ENCODE measurements at places on chromosomes 5 and 9.

DNA sequence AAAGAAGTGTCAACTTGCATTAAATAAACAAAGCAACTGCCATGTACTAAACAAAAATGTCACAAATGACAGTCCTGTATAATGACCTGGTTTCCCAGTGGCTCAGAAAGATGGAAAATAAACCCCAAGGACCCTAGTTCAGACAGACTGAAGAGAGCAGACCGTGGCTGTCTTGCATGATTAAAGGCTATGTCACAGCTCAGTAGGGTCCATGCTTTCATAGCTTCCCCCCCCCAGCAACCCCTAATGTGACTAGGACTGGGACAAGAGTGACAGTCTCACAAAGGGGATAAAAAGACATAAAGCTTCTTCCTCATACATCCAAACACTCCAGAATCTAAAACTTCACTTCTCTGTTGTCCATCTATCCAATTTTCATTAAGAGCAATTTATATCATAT is 113.6 kb downstream of the NR6A1 start:
- DNase-seq = no peak

DNA sequence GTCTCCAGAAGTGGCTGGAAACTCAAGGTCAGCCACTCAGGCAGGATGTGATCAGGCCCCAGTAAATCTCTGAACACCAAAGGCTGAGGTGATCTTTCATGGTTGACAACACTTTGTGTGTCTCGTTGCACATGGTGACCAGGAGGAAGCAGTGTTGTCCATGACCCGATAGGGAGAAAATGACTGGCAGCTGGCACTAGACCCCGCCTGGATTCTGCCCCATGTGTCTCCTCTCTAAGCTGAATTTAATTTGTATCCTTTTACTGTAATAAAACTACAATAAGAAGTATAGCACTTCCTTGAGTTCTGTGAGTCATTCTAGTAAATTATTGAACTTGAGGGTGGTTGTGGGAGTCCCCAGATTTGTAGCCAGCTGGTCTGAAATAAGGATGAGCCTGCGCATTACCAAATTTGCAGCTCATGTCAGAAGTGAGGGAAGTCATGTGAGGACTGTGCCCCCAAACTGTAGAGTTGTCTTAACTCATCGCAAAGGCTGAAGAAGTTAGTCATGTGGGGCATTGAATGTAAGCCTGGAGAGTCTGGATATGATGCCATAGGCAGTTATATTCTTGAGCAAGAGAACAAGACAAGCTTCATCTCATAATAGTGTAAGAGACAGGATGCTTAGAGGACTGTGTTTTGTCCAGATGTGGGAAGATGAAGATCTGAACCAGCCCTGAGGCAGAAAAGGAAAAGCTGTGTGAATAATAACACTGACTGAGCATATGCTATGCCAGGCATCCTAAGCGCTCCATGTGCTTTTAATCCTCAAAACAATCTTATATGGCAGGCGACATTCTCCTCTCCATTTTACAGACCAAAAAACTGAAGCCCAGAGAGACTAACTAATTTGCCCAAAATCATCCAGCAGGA is 55.9 kb downstream of the TMEM215 start:
- no peak for DNase-seq

- peak; percentile 95 for DNase-seq
Measured at GRCh38 chr9:96619491-96620180, at the start of gene CDC14B. TSS of gene CDC14B (minus strand) at chr9:96619843. CDS start at chr9:96619378, 465 bp downstream.

- DNase-seq = no peak
Measured at GRCh38 chr9:35257986-35258659, 96.3 kb downstream of the UNC13B start.

DNA sequence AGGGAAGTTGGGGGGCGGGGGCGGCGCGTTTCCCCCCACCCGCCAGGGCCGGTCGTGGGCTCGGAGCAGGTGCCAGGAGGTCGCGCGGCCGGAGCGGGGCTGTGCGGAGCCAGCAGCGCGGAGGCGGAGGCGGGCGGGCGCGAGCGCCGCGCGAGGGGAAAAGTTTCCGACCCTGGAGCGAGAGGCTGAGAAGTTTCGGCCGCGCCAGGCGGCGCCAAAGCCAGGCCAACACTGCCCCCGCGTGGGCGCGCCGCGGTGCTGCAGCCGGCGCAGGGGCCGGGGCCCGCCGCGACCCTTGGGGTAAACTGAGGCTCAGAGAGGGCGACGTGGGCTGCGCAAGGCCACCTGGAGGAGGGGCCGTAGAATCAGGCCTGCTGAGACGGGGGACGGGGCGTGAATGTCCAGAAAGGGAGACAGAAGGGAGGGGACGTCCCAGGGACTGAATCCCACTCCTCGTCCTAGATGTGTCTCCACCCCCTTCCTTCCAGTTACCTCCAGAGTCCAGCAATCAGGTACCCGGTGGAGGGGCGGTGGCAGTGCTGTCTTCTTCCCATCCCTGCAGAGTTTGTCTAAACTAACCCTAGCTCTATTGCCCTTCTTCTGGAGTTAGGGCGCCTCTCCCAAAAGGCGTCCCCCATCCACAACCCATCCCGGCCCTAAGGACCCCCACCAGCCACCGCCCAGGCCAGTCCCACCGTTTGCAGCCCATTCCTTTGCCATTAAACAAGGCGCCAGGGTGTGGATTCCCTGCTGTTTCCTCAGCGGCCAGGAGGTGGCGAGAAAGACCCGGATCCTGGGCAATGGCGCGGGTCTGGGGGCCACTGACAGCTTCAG is 10.2 kb downstream of the C9orf50 start:
- peak; percentile 52 for DNase-seq

DNA sequence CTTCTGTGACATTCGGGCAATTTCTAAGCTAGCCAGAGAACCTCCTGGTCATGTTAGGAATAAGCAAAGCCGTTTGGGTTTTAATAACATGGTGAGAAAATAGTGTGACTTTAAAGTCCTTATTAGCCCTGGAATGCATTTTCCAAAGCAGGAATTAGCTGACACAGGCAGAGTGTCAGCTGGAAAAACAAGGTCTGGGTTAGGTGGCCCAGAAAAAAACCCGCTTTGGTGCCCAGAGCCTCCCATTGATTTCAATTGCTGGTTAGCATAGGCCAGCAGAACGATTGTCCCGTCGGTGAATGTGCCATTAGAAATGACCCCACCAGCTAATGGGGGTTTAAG is 62.1 kb upstream of the CPEB4 start:
- DNase-seq = no peak

DNA sequence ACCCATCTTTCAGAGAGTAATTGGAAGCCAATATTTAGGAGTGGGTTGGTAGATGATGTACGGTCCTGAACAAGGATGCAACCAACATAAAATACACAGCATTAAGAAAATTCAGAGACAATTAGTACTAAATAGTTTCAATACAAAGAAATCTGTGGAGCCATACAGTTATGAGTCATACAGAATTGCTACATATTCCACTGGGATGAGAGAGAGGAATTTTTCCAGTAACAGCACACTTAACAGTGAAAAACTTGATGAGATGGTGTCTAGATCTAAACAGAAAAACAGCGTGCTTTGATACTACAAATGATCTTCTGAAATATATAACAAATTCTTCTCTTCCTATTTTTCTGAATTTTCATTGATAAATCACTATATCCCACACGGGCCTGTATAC is 1999.3 kb upstream of the CDH9 start:
- no peak for DNase-seq

GRCh38 chr5:170785416-170785815 is 1.9 kb downstream of the GABRP start:
- no peak for DNase-seq

GRCh38 chr5:140513124-140513523 is 34.3 kb upstream of the EIF4EBP3 start:
- DNase-seq = no peak

DNA sequence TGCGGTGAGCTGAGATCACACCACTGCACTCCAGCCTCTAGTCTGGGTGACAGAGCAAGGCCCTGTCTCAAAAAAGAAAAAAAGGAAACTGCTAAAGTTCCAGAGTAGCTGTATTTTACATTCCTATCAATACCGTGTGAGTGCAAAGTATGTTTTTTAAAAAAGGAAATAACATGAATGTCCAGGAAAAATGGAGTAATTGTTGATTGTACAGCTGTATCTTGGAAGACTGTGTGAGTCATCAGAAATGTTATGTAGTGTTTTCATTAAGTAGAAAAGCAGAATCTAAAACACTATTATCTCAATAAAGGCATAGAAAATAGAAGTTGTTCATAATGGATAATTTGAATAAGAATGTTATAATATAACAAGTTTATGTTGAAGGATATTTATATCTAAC is 53.9 kb downstream of the ZCCHC7 start:
- no peak for DNase-seq

- DNase-seq = no peak
Measured at GRCh38 chr9:128153060-128153946, 4.0 kb downstream of the LCN2 start.

DNA sequence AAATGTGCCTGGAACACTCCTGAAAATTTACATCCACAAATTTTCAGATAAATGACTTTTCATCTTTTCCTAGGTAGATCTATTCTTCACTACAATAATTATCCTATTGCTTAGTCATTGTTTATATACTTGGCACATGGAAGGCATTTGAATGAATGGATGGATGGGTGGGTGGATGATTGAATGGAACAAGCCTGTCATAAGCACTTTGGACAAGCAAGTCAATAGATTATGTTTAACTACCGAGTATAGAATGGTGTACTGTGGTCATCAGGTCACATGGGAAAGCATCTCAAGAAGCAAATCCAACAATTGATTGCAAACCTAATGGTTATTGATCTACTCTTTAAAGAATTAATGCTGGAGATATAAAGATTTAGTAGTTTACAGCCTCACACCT is 114.4 kb upstream of the DMRTA1 start:
- DNase-seq = no peak

DNA sequence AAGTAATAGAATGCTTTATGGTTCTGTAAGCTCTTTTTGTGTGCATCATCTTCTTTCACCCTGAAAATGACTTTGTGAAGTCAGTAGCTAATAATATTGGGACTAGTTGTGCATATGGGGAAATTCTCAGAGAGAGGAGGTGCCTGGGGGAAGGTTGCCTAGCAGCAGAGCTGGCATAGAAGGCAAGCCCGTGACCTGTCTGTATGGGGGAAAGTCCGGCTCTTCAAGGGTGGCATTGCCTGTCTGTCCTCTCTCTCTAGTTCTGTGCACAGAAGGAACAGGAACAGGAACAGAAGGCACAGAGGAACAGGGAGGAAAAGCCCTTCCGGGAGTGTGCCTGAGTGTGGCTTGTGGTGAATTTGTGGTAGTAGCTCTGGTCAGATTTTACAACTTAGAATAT is 33.1 kb downstream of the SH3GL2 start:
- no peak for DNase-seq

DNA sequence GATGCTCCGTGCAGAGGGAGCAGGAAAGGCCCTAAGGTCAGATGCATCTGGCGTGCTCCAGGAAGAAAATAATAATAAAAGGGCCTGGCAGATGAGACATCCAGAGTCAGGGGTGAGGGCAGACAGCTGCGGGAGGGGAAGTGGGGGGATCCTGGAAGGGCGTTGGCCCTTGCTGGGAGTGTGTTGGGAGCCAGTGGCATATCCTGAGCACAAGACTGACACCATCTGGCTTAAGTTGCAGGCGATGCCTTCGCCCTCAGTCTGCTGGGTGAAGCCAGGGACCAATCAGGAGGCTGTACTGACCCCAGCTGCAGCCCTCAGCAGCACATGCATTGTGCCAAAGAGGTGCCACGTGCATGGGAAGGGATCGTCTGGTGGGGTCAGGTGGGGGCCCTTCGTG is 3.8 kb downstream of the OR2V2 start:
- no peak for DNase-seq

GRCh38 chr9:133057006-133057405 is 4.8 kb upstream of the CEL start:
- DNase-seq = no peak

GRCh38 chr9:93958819-93959682 is 3.9 kb upstream of the BARX1 start:
- no peak for DNase-seq

DNA sequence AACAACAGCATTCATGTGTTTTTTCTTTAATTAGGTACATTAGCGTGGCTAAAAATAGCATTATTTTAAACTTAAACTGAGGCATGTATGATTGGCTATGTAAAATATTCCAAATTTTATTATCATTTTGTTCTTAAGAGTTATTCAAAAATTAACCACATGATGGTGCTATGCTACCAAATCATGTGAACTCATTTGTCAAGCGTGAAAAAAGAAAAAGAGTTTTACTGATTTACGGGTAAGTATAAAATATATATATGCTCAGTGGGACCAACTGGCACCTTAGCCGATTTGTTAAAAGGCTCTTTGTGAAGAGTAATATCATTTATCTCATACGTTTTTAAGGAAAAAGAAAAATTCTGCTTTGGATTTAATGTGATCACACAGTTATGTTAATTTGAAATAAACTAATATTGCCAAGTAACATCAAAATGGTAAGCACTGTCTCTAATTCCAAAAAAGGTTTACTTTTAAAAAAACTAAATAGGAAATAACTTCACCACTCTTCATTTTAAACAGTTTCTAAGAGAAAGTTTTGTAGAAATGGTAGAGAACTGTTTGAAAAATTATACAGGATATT is 1042.3 kb downstream of the CDH12 start:
- DNase-seq = peak; percentile 21

- DNase-seq = peak; percentile 10
Measured at GRCh38 chr5:74916831-74917710, 50.9 kb upstream of the FAM169A start.

DNA sequence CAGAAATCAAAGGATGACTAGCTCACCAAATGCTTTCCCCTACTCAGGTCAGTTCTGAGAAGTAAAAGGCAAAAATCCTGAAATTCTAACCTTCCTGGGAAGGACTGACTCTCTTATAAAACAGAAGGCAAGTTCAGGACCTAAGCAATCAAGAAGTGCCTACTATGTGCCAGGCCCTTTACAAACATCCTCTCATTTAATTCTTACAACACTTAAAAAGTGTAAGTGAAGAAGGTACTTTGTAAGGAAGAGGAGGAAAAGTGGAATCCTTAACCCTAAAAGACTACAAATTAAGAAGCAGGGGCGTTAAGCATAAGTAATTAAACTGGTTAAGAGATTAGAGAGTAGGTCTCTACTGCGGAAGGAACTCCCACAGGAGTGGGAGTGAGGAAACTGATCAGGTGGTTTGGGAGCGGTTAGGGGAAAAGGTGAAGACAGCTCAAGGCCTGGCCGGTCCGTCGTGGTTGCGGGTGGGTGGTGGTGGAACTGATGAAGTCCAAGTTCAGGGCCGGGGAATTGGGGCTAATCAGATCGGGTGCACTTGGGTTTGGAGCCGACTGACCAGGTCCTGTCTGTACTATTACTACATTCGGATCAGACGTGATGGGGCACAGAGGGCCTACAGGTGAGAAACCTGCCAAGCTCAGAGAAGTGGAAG is 839 bp downstream of the MED27 start:
- DNase-seq = no peak

DNA sequence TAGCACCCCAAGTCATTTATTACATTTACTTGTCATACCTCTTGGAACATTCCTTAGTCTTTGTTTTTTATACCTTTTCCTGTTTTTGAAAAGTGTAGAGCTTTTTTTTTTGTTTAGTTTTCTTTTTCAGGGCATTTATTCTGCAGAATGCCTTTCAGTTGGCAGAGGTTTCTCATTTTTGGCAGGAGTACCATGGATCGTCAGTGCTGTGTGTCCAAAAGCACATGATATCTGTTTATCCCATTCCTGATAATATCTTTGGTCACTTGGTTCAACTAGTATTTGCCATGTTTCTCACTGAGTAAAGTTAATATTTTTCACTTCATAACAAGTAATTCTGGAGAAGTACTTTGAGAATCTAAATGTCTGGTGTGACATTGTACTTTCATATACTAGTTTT is 10.7 kb downstream of the OGN start:
- no peak for DNase-seq
